ENCODE measurements at places on chromosomes 7 and 10.
A peak's percentile ranks its signal among the peaks of the same experiment; 100 is the strongest.

DNA sequence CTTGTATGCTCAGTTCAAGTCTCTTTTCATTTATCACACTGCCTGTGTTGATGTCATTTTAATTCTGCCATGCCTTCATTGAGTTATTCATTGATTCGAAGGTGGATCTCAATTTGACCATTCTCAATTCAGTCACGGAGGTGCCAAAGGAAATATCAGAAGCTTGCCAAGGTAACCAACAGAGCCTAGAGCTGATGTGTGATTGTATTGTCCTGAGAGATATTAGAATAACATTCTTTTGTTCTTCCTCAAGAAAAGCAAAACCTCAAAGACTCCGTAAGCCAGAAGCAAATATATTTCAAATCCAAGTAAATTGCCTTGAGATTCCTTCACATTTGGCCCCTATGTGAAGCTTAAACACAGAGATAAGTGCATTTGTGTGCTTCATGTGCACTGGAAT lies 345.3 kb downstream of the CXCL12 start:
- DNase-seq: no peak

DNA sequence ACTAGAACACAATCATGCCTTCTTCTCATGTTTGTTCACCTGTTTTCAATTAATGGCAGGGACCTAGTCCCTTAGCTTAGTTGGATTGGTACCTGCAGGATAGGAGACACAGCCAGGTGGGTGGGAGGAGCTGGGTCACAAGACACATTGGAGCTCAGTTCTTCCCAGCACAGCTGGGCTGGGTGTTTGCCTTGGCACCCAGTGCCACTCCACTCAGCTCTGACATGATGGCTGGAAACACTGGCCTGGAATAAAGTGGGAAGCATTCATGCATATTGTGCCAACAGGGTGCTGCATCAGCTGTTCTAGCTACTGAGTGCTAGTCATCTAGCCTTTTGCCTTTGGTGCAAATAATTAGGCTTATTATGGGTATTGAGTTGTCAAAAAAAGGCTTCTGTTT lies 226.1 kb downstream of the PTEN start:
- DNase-seq: no peak

DNA sequence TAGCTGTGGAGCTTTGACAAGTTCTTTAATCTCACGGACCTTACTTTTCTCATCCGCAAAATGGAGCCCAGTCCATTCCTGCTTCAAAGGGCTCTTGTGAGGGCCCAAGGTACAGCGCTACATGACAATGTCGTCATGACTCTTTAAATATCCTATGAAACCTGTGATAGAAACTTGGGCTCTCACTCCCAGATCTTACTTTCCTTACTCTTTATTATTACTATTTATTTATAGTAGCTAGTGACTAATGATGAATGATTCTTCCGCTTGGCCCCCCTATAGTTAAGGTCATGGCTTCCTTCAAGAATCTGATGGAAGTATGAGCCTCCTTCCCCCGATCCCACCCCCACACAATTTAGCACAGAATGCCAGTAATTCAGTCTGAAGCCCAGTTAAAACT lies 41.9 kb downstream of the RBM20 start:
- no peak for DNase-seq

- no peak for DNase-seq
Measured at GRCh38 chr10:71562904-71563303, 156.7 kb downstream of the C10orf105 start.

DNA sequence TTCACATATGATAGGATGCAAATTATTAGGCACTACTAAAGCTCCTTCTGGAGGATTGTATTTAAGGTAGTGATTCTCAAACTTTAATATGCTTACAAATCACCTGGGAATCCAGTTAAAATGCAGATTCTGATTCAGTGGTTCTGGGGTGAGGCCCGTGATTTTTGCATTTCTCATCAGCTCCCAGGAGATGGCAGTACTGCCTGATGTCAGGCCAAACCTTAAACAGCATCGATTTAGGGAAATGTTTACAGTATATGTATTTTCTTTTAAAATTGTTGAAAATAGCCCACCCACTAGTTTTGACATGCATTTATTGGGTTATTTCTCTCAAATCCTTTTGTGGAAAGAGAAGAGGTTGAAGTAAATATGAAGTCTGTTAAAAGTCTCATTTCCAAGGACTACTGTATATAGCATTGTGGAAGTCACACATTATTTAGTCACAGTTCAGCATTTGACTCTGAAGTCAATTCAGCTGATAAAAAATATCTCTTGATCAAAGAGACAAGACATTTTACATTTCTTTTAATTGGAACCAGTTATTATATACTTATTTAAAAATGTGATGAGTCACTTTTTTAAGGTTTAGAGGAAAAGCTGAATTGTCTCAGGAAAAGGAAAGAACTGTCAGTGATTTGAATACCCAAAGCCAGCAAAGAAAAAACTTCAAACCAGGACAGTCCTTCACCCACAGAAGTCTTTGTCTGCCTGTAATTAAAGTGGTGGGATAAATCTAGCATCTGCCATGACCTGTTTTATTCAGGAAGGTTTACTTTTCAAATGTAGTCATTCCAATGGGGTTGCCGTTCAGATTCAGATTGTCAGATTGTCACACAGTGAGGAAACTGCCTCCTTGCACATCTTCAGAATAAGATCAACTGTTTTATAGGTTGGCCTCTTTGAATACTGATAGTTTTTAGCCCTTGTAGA lies 21.1 kb upstream of the HBP1 start:
- peak; percentile 37 for DNase-seq

DNA sequence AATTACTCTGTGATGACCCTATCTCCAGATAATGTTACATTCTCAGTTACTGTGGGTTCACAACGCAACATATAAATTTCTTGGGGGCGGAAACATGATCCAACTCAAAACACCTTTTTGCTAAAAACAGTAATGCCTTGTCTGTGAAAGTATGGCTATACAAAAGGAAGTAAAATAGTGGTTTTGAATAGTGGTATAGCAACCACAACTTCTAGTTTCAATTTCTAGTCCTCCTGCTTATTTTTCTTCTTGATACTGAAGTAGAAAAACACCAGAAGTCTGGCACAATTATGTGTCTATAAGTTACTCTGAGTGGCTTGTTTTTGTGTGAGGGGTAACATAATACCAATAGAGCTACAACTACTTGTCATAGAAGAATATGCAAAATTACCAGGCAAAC lies 21.5 kb upstream of the ZNF800 start:
- no peak for DNase-seq

DNA sequence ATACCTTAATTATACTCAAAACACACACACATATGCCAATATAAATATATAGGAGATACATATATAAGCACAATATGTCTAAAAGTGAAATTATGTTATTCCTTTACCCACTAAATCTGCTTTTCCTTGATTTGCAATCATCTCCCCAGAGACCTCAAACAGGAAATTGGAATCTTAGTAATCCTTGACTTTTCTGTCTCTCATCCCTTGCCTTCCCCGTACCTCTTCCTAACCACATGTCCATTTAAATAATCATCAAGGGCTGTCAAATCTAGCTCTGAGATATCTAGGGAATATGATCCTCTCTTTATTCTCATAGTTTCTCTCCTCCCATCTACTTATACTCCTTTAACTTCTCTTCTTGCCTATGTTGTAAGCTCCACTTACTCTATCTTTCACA lies 336.6 kb downstream of the HGF start:
- no peak for DNase-seq

DNA sequence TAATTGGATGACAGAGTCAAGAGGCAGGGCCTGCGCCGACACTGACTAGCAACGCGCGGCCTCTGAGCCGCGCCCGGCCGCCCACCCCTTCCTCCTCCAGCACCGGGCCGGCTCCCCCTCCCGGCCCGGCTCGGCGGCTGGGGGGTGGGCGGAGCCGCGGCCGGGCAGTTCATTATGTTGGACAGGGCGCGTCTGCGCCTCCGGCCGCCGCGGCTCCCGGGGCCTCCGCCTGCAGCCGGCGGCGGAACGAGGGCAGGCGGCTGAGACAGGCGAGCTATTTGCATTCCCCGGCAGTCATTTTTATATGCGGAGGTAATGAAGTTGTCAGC lies 106.7 kb downstream of the SNX10 start:
- DNase-seq: peak; percentile 79

- DNase-seq: no peak
Measured at GRCh38 chr7:134422638-134423037, 36.3 kb downstream of the AKR1B1 start.

- no peak for DNase-seq
Measured at GRCh38 chr10:18144928-18145327, 4.7 kb downstream of the CACNB2 start.

- DNase-seq: no peak
Measured at GRCh38 chr7:76357475-76358010, 1.2 kb downstream of the YWHAG start.

DNA sequence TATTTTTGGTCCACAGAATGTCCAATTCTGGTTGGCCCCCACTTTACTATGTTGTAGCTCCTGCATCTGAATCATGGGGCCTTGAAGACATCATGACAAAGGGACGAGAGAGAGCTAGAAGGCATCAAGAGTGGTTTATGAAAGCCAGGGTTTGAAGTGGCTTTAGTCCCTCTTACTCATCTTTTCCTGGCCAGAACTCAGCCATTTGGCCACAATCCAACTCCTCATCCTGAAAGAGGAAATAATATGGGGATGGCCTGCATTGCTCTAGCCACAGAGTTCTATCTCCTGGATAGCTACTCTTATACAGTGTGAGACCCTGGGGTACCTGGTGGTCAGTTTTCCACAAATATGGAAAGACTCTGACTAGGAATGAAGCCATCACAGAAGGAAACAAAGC lies 418.9 kb downstream of the XPNPEP1 start:
- no peak for DNase-seq

DNA sequence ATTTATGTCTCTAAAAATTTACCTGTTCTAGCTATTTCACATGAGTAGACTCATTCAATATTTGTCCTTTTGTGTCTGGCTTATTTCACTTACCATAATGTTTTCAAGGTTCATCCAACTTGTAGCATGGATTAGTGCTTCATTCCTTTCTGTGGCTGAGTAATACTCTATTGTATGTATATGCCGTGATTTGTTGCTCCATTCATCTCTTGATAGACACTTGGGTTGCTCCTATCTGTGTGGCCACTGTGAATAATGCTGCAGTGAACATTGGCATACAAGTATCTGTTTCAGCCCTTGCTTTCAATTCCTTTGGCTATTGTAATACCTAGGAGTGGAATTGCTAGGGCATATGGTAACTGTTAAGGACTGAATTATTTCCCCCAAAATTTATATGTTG lies 86.9 kb downstream of the VWC2 start:
- DNase-seq: no peak

DNA sequence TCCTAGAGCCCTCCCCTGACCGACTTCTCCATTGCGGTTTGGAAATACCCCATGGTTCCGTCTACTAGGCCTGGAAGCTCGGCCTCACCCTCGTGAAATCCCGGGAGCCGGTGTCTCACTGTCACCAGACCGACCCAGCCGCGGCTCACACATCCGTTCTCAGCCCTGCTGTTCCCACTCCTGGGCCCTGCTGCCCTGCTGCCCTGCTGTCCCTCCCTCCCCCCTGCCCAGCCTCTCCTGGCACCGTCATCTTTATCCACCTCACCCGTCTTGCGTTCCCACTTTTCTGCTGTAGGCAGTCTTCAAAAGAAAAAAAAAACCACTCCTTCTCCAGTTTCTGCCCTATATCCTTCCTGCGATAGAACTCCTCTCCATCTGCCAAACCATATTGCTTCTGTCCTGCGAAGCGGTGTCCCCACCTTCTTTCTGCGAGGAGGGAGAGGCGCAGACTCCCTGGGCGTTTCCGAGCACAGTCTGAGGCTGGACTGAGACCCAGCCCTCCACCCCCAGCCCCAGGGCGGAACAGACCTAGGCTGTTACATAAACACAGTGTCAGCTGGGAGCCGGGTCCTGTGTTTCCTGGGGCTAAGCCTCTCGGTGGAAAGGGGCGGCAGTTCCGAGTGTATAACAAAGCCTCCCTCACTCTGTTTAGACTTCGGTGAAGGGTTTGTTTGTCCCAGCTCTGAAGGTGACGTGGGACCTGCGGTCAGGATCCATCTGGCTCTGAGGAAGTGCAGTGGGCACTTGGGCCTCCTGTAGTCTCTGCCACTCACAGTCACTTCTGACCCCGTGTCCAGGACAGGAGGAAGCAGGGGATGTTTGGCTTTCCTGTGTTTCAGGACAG lies 2.8 kb downstream of the AGAP3 start:
- no peak for DNase-seq

GRCh38 chr10:1284076-1284475 lies 227.9 kb downstream of the WDR37 start:
- no peak for DNase-seq

DNA sequence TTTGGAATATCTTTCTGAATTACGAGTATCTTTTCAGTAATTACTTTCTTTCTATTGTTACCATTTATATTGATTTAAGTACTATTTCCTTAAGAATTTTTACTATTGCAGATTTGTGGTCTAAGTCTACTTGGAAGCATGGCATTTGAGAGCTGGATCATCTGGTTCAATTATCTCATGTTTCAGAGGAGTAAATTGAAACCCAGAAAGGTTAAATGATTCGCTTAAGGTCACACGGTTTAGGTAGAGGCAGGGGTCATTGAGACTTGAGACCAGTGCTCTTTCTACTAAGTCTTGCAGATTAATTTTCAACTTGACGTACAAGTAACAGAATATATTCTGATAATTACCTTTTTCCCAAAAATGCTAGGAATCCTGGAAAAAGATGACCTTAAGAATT lies 109.2 kb upstream of the GLCCI1 start:
- DNase-seq: no peak

DNA sequence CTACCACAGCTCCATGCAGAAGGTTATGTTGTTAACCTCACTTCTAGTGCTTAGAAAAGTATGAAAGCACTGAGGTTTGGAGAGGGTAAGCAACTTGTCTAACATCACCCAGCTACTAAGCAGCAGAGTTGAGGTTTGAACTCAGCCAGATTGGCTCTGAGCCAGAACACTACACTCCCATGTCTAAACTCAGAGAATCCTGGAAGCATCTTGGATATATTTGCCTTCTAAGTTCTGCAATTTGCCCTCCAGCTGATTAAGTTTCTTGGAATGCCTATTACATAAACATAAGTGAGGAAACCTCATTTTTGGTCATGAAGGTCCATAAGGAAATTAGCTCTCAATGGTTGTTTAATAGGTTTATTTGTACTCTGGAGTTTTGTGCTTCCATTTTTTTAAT lies 78.1 kb upstream of the PHYHIPL start:
- no peak for DNase-seq

DNA sequence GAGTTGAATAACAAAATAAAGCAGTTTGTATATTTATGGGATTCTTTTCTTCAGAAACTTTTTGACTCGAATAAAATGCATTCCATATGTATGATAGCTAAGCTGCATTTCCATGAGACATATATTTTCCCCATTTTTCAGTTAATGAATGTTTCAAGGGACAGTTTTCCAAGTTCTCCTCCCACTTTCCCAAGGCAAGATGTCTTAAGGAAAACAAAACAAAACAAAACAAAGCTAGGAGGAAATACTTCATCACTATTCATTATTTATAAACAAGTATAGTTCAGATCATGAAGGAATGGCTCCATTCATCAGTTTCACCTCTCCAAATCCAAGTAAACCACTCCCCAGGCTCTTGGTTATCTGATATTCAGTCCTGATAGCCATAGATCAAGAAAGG lies 261.0 kb downstream of the WDR11 start:
- DNase-seq: no peak

DNA sequence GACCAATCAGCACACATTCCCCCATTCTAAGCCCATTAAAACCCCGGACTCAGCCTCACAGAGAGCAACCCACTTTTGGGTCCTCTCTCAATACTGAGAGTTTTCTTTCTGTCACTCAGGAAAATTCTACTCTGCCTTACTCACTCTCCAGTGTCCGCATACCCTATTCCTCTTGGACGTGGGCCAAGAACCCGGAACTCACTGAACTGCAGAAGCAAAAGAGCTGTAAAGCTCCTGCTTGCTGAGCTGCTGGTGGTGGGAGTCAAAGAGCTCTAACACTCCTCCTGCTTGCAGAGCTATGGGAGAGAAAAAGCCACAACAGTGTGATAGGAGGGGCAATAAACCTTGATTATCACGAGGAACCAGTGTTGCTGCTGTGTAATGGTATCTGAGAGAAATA lies 386.9 kb downstream of the POM121L12 start:
- no peak for DNase-seq
